Central memory CD4-positive, alpha-beta T cell (primary cell): ENCODE measurements at places on chromosomes 1 and 21.

- DNase-seq, result no peak
Observed at GRCh38 chr1:55580845-55581332, 365.7 kb upstream of the USP24 start.

GRCh38 chr1:36285443-36286101, 20.6 kb upstream of the SH3D21 start:
- DNase-seq, result peak; percentile 69

- no peak for DNase-seq
Observed at GRCh38 chr1:216903382-216903740, 180.1 kb upstream of the ESRRG start.

- DNase-seq, result peak; percentile 33
Observed at GRCh38 chr1:198686069-198686728, 47.4 kb downstream of the PTPRC start.

DNA sequence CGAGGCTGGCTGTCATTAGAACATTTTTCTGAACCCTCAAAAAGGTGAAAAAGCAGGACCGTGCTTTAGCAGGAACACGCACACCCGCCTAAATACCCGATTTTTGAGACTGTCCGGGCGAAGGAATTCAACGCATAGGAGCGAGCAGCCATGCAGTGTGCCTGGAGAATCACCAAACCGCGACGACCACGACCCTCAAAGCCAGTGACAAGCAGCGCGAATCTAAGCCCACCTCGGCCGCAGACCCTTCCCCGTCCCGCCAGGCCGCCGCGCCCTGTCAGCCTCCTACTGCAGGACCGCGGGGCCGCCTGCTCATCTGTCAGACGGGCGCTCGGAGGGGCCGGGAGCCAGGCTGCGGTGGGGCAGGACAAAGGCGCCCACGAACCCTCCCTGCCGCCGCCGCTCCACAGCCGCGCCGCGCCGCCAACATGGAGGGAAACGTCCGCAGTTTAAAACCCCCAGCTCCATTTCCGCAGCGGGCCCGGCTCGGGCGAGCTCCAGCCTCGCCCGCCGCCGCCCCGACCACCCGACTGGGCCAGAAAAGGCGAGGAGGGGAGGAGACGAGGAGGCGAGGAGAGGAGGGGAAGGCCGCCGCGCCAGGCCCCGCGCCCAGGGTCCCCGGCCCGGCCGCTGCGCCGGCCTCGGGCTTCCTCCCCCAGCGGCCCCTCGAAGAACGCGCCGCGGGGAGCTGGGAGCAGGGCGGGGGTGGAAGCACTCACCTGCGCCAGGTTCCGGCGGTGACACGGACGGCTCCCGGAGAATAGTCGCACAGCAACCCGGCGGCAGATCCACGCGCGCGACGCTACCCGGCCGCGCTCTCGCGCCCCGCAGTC, at the start of gene LBR:
Gene LBR (minus strand): TSS at position 804 of the 833 bp plus-strand sequence. CDS start 3,963 bp downstream, outside the sequence.
- DNase-seq, result no peak

DNA sequence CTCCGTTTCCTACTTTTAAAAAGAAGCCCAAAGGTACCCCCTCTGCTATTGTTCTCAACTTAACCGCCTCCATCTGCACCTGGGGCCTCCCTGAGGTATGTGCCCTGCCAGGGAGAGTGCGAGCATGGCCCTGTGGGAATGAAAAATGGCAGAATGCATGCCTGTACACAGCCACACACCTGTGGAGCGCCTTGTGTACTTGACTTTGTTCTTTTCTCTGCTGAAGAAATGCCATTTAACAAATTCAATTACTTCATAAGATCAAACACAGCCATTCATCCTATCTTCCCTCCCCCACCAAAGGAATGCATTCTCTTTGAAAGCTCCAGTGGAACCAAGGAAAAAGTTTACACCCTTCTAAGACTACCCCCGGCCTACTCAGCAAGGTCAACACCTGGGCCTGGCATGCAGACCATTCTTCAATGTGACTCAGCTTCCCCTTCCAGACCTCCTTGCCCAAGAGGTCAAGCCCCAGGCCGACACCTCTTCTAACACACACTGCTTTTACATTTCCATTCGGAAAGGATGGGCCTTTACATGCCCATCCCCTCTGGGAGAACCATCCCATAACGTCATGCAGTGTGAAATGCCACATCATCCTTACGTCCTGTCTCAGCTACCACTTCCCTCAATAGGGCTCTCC, 123.7 kb downstream of the SMYD2 start:
- no peak for DNase-seq

GRCh38 chr1:227823537-227823936, 8.1 kb downstream of the PRSS38 start:
- DNase-seq, result no peak

GRCh38 chr21:43800566-43800965, 11.2 kb downstream of the RRP1 start:
- no peak for DNase-seq

DNA sequence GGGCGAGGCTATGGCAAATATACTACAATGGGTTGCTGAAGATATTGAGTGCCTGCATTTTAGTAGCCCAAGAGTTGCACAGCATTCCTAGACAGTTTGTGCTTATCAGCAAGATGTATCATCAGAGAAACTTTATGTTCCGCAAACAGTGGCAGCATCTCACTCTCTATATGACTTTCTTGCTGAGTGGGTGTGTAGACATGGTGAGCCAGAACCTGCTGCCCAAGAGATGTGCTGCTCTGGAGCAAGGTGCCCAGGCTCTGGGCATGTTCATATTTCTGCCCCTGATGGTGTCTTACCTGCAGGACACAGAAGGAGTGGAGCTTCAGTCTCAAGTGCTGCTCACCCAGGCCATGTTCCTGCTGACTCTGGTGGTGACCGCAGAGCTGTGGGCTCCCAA, 8.2 kb upstream of the RGSL1 start:
- no peak for DNase-seq

- peak; percentile 39 for DNase-seq
Observed at GRCh38 chr1:204408074-204408507, 3.5 kb downstream of the PPP1R15B start.

- no peak for DNase-seq
Observed at GRCh38 chr1:212878418-212878817, 20.3 kb downstream of the FLVCR1 start.

DNA sequence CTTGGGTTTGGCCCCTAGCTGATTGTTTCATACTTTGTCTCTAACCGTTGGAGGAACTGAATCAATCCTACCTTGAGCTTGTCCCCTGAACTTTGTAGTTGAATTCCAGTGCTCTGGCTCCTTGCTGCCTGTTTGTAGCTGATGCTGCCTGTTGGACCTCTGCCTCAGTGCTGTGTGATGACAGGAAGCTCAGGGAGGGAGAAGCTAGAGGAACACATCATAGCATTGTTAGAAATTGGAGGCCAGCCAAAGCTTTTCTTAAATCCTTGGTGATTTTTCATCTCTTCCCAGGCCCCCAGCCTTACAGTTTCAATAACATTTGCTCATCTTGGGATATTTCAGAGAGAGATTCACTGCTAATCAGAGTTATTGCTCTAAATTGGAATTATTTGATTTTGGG, 34.0 kb downstream of the MACF1 start:
- DNase-seq, result no peak

DNA sequence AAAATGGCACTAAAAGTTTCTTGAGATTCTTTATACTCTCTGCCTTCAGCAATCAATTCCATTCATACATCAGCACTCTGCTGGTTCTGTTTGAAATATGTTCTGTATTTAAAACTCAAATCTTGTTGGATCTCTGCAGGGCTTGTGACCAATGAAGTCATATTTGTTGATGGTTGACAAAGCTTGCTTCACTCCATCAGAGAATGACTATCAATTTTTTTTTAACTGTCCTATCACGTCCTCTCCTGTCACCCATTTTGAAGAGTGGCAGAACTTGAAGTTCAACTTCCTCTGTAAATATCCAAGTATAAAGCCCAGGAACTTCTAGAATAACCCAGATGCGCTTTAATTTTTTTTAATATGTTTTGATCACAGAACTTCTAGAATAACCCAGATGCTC, 10.9 kb downstream of the PRDX6 start:
- no peak for DNase-seq

DNA sequence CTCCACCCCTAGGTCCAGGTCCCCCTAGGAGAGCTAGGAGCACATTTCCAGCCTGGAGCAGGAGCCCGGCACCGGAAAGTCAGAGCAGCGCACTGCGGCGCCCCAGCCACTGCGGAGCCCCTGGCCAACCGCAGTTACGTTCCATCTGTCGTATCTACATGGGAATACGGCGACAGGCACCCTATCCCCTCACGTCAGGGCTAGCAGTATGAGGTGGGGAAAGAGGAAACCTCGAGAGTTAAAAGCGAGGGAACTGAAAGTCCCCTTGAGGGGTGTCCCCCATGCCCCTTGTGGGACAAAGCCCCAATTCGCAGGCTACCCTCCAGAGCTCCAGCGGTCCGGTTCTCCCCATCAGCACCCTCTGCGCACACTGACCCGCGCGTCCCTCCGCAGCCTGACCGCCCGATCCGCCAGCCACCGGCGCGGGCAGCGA, 995 bp downstream of the COLGALT2 start:
- peak; percentile 14 for DNase-seq

DNA sequence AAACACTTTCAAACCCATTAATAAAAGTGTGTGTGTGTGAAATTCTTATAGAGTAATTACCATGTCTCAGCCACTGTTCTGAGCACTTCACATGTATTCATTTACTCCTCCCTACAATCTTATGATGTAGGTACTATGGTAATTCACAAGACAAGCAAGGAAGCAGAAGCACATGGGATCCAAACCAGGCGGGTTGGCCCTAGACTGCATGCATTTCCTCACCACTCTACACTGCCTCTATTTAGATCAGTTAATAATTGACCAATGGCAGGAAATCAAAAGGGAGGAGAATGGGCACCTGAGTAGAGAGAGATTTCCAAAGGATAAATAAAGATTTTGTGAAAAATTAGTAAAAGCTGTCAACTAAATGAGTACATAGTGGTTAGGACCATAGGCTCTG, 15.7 kb downstream of the MAP3K21 start:
- no peak for DNase-seq

DNA sequence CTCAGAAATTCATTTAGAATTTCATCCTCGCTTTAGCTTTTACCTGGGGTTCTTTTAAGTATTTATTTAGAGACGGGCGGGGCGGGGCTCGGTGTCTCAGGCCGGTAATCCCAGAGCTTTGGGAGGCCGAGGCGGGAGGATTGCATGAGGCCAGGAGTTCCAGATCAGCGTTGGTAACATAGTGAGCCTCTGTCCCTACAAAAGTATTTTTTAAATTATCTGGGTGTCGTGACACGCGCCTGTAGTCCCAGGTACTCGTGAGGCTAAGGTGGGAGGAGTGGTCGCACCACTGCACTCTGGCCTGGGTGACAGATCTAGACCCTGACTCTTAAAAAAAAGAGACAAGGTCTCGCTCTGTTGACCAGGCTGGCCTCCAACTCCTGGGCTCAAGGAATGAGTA, 942 bp upstream of the RSBN1 start:
- DNase-seq, result no peak

GRCh38 chr1:160807738-160808137, 11.8 kb downstream of the LY9 start:
- DNase-seq, result no peak

- DNase-seq, result no peak
Observed at GRCh38 chr1:189567890-189568289, 909.8 kb downstream of the BRINP3 start.

DNA sequence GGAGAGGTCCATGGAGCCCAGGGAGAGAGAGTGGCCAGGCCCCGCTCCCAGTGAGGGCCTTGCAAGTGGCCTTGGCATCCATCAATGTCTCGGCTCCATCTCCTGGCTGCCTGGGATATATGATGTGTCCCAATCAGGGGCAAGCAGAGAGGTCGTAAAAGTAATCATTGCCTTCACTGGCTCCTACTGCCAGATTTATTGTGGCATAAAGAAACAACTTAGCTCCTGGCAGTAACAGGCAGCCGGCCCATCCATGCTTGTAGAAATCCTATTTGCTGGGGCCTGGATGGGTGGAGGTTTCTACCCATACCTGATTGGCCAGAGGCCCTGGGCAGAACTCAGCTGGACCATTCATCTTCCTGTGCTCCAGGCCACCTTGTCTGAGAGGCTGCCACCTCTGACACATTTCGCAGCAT, 272.6 kb downstream of the MATN1 start:
- DNase-seq, result no peak

DNA sequence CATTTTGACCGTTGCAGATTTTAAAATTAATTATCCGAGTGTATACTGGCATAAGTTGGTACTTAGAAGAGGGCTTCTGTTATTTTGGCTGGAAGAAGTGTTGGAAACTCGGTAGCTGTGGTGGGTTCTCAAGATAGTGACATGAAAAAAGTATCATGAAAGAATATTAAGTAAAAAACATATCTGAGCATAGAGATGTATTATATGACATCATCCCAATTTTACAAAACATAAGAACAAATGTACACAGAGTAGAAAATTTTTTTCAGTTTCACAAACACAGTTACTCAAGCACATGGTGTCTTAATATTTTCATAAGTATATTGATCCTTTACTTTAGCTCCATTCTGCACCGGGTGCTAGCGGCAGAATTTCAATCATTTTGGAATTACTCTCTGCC, 684 bp downstream of the IFI16 start:
- no peak for DNase-seq
